ENCODE measurements at places on chromosomes 11 and 22.

DNA sequence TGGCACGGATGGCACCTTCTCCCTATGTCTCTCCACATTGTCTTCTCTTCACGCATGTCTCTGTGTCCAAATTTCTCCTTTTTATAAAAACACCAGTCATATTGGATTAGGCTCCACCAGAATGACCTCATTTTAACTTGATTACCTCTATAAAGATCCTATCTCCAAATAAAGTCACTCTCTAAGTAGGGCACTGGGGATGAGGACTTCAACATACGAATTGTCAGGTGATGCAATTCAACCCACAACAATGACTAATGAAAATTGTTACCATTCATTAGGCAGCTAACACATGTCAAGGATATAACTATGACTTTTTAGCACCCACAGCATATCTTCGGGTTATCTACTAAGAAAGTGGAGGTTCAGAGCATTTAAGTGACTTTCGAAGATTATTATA, 55.5 kb upstream of the USP47 start:
- no peak for DNase-seq

DNA sequence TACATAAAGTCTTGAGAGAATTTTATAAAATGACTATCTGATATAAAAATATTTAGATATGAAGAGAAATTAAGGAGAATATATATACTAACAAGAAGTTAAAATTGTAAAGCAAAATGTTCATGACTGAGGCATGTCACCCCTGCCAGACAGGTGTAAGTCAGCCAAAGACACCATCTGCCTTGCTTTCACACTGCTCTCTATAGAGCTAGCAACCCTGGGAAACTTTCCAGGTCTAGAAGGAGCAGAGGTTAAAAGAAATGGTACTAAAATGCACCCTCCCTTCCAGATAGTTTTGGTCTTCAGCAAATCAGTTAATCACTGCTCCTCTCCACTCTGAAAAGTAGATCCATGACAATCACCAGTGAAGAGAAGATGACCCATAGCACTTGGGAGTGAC, 16.5 kb downstream of the PPP2R1B start:
- DNase-seq, result no peak

DNA sequence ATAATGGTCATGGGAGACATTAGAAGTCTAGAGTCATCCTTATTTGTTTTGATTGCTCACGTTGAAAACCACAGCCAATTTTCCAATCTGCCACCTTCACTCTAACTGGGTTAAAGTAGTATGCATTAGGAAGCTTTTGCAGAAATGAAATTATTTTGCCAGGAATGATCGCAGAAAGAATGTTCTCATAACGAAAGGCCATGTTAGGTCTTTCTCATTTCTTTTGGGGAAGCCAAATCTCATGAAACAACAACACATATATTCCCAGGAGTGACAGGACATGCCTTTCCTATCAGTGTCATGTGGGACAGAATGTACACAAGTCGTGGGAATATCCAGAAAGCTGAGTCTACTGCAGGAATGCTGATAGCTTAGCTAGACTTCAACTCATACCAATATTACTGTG, 386.3 kb downstream of the AASDHPPT start:
- no peak for DNase-seq

DNA sequence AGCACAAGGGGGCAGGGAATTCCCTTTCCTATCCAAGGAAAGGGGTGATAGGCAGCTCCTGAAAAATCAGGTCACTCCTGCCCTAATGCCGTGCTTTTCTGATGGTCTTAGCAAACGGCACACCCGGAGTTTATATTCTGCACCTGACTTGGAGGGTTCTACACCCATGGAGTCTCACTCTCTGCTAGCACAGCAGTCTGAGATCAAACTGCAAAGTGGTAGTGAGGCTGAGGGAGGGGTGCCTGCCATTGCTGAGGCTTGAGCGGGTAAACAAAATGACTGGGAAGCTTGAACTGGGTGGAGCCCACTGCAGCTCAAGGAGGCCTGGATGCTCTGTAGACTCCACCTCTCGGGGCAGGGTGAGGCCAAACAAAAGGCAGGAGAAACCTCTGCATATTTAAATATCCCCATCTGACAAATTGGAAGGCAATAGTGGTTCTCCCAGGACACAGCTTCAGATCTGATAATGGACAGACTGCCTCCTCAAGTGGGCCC, 194.7 kb downstream of the OR4A47 start:
- no peak for DNase-seq

- no peak for DNase-seq
Observed at GRCh38 chr22:33149611-33150010, 91.4 kb upstream of the SYN3 start.

DNA sequence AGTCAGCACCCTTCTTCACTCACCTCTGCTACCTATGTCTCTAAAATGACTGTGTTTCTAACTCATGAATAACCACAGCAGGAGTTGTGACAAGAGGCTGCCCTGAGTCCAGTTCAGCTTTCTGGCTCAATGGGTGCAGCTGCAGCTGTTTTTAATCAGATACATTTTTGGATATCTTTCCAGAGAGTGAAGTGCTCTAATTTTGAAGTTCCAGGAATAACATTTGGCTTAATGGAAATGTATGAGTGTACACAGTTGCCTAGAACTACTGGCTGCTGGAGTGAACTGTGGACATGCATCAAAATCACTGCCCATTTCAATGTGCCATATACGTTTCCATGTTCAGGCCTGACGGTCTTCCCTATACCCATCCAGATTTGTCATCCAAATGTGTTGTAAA, 769.5 kb upstream of the ANO3 start:
- no peak for DNase-seq

DNA sequence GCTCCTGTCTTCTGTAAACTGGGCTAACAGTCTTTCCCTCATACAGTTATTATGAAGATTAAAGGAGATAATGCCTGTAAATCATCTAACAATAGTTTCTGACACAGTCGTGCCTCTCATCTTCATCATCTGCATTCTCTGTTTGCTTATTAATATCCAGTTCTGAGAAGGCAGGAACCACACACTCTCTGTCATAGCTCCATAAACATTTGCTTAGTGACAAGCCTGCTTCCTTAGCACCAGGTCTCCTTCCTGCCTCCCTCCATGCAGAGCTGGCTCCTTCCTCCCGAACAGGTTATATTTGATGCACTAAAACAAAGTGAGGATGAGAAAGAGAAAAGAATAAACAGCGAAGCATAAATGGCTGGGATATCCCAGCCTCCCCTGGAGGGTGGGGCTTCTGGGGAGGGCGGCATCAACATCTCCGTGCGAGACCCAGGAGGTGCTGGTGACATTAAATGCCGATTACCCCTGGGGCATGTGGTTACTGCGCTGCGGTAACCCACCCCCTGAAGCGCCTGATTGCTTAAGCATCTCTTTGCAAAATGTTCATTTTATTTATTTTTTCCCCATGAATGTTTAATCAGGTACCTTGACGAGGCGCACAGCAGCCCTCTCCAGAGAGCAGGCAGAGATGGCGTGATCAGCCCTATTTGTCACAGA, 404.9 kb downstream of the NXPE2 start:
- DNase-seq, result no peak

DNA sequence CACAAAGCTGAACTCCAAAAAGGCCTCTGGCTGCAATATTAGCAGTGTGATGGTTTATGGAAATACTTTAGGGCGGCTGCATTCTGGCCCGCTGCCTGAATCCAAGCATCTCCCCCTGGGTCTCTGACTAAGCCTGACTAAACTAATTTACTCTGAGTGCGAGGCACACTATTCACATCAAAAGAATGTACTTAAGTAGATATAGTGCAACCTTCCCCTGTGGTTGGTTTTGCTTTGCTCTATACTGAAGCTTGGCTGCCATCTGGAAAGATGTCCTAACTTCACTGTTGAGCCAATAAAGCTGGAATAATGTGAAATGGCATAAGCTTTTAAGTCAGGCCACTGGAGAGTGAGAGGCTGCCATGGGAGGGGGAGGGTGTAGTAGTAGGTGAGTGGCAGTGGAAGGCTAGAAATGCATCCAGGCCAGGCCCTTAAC, 321.6 kb downstream of the AASDHPPT start:
- no peak for DNase-seq

DNA sequence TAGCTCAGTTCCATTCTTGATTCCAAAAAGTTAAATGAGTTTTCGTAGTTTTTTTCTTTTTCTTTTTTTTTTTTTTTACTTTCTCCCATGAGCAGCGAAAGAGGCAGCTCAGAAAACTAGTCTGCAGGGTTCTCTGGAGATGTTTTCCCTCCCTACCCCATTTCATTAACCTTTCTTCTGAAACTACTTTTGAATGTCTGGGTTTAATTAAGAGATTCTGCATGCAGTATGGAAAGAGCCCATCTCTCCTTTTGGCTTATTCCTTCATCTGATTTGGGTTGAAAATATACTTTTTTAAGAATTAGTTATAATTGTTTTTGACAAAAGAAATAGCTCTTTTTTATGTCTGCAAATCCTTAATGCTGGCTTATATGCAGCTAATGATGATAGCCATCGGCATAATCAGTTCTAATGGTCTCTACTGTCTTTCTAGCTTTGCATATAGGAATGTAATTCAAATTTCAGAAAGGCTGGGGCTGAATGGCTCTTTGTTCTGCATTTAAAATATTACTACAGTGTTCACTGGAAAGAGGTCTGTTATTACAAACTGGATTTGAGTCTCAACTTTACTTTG, 265.3 kb downstream of the FAT3 start:
- DNase-seq, result no peak

GRCh38 chr22:30250039-30250565, 3.5 kb upstream of the LIF start:
- no peak for DNase-seq

DNA sequence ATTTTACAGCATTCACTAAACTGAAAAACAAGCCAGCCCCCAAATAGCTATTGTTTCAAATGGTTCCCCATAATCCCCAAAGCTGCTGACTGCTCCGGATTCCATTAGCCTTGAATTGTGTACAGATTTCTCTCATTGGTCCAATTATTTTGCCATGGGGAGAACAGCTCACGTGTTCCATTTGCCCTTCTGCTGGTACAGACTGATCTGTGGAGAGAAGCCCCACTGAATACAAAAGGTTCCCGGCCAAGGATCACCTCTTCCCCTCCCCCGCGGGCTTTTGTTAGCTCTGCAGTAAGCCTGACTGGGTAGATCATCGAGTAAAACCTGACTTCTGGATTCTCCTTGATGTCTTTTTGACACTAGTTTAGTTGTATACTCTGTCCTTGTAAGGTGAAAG, 9.1 kb upstream of the MAPK8IP1 start:
- DNase-seq, result no peak

DNA sequence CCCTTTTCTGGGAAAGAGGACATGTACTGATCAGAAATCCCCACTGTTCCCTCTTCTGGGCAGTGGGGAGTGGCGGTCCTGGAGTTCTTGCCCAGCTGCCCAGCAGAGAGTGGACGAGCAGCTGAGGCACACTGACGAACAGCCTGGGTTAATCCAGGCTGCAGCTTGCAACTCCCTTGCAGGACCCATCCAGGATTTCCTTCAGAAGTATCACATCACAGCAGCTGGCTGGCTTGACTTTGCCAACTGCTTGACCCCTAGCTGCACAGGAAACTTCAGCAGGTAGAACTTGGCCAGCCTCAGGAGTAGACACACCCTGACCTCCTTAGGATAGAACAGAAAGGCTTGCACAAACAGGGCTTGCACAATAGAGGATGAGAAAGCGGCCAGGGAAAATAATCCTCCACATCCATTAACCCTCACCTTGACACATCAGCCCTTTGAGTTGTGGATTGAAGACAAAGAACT, 27.9 kb upstream of the FZD4 start:
- no peak for DNase-seq

DNA sequence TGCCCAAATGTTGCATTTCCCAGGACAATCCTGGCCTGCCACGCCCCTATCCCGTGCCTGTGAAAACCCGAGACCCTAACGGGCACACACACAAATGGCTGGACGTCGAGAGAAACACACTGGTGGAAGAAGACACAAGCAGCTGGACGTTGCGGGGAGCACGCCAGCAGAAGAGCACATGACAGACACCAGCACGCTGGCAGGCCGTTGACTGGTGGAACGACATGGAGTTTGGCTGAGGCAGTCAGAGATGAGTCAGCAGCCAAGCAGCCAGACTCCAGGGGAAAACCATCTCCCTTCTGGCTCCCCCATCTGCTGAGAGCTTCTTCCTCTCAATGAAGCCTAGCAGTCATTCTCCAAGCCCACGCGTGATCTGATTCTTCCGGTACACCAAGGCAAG, 606.7 kb upstream of the LRRC4C start:
- no peak for DNase-seq

- DNase-seq, result no peak
Observed at GRCh38 chr11:91067666-91068065, 844.8 kb upstream of the CHORDC1 start.

GRCh38 chr22:23542933-23543332, 37.2 kb downstream of the IGLL1 start:
- no peak for DNase-seq

All from NCI-H524 treated with DMSO at 0.1 percent for 48 hours (cell line).